Endothelial cell of umbilical vein (primary cell): ENCODE measurements at places on chromosomes 7 and 10. TPM values are rescaled to one million over a fixed set of nuclear protein-coding genes. Genes with fewer than 3 reads are reported as not detected.
A peak's percentile ranks its signal among the peaks of the same experiment; 100 is the strongest.

The PSD gene
- total RNA-seq: 0.18 and 0.40 TPM in 2 replicates

The KCNIP2 gene
- total RNA-seq: 2.2 and 3.0 TPM in 2 replicates

The SPDYE11 gene
- not detected in 2 replicates for total RNA-seq

The SVOPL gene
- not detected in 2 replicates for total RNA-seq

The RFC2 gene
- 40.0 and 44.3 TPM in 2 replicates for total RNA-seq

The MKI67 gene
- total RNA-seq: 101 and 125 TPM in 2 replicates

The SLC18A2 gene
- total RNA-seq: not detected in 2 replicates

The DOCK1 gene
- 78.7 and 83.1 TPM in 2 replicates for total RNA-seq

The TMEM176A gene
- not detected in 2 replicates for total RNA-seq

DNA sequence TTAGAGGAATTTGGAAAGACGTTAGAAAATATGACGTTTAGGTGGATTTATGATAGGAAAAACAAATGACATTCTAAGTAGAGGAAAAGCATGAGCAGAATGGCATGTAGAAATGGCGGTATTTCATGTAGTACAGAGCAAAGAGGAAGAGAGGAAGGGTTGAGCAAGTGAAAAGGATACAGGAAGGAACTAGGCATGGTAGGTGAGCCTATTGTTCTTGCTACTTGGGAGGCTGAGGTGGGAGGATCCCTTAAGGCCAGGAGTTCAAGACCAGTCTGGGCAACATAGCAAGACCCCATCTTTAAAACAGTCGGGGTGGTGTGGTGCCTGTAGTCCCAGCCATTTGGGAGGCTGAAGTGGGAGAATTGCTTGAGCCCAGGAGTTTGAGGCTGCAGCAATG lies 1.2 kb downstream of the GTPBP10 start:
- DNase-seq: no peak

DNA sequence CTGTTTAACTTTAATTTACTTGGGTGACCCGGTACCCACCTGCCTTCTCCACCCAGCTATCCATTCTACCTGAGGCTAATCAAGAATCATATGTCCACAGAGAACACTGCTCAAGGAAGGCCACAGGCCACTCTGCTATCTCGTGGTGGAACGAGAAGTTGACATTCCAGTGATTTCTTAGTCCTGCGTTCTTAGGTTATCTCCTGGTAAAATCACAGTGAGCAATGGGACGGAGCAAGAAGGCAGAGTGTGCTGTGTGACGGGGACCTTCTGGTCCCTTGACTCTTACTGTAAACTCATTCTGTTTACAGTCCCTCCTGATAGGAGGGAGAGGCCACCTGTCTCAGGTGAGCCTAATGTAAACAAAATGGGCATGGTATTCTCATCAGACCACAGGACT lies 256.6 kb downstream of the TNS3 start:
- DNase-seq: no peak

DNA sequence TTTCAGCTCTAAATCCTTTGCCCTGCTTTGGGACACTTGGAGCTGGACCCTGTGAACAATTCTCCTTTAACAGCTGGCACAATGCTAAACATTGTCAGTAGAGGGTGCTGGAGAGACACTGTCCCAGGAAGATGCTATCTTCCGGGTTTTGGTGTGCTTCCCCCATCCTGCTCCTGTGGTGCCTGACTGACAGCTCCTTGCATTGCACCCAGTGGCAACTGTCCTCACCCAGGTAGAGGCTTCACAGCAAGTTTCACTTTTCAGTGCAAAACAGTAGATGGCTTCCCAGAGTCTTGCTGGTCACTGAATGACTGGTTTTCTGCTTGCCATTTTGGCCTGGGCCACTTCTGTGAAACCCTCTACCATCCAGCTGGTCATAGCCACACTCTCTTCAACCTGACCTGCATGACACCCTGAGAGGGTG lies 77.3 kb downstream of the CDC14C start:
- DNase-seq: no peak

DNA sequence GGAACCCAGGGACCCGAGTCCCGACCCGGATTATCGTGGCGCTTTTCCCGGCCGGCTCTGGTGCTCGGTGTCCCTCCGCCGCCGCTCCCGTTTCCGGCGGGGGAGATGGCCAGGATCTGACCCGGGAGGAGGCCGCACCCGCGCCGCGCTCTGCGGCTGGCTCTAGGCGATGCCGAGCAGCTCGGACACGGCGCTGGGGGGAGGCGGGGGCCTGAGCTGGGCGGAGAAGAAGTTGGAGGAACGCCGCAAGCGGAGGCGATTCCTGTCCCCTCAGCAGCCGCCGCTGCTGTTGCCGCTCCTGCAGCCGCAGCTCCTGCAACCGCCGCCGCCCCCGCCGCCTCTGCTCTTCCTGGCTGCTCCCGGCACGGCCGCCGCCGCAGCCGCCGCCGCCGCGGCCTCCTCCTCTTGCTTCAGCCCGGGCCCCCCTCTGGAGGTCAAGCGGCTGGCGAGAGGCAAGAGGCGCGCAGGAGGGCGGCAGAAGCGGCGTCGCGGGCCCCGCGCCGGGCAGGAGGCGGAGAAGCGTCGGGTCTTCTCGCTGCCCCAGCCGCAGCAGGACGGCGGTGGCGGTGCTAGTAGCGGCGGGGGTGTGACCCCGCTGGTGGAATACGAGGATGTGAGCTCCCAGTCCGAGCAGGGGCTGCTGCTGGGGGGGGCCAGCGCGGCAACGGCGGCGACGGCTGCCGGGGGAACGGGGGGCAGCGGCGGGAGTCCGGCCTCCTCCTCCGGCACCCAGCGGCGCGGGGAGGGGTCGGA lies 593 bp downstream of the CDK13 start:
- peak; percentile 46 for DNase-seq

DNA sequence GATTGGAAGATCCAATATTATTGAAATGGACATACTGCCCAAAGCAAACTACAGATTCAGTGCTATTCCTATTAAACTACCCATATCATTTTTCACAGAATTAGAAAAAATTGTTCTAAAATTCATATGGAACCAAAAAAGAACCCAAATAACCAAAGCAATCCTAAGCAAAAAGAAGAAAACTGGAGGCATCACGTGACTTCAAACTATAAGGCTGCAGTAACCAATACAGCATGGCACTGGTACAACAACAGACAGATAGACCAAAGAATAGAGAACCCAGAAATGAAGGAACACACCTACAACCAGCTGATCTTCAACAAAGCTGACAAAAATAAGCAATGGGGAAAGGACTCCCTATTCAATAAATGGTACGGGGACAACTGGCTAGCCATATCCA lies 765.4 kb downstream of the SORCS3 start:
- DNase-seq: no peak

GRCh38 chr7:42878303-42878702 lies 33.6 kb downstream of the C7orf25 start:
- no peak for DNase-seq

DNA sequence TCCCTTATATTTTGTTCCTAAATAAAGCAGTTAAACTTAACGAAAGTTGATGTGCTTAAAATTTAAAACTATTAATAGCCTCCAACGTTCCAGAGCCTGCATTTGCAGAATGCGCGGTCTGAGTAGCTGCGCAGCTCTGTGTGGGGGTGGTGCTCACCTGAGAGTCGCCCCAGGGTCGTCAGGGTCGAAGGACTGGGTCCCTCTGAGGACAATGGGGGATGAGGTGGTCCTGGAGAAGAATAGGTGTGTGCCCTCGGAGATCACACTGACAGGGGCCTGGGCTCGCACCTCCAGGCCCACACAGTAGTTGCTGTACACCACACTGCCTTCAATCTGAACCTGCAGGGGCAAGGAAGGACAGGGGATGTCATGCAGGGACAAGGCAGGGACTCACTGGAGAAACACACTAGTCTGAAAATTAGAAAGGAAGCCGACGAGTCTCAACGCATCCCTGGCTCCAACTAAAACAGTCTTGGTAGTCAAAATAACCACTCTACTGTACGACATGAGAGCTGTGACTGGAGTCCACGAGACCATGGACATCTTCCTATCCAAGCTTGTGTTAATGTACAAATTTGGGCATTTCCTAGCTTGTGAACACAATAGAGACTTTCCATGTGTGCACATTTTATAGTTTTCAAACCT lies 54.4 kb downstream of the PKD1L1 start:
- no peak for DNase-seq

DNA sequence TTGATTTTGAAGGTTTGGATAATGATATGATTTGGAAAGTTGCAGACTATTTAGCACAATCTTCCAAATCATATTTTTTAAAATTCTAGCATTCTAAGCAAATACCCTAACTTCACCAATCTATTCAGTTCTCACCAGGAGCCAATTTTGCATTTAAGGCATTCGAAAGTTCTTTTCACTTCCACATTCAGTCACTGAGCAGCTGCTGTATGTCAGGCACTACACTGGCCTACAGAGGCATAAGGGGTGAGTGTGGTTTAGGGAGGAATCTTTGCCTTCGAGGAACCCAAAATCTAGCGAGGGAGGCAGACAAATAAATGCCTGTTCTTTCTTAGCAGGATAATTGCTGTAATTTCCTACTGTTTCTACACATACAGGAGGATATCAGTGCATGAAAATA lies 10.7 kb upstream of the UCN3 start:
- DNase-seq: no peak

DNA sequence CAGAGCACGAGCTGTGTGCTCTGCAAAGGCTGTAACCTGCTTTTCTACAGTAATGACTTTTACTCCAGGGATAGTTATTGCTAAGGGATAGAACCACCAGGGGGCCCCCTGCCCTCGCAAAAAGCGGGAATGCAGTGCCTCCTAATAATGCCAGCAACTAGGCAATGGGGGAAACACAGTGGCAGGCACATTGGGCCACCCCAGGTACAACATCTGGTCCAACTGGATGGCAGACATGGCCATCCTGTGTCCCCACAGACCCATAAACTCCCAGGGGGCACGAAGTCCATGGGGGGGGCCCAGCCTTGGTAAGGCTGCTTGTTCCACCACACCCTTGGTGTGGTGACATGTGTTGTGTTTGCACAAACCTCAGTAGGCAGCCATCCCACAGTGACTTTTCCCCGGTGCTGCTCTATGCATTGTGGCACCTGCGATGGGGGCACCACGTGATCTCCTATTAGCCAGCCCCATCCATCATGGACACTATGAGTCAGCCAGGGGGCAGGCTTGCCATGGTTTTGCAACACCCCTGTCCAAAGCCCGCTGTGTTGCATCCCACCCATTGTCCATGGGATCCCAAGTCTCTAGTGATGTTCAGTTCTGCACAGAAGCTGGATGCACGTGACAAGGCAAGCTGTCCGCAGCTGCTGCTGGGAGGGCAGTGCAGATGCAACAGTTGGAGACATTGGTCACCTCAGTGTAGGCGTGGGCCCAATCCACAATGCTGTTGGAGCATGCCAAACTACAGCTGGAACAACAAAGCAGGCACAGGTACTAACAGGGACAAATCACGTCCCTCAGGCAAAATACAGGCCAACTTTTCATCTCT lies 84.0 kb downstream of the ANLN start:
- peak; percentile 40 for DNase-seq

- DNase-seq: no peak
Measured at GRCh38 chr7:12069757-12070156, 141.3 kb upstream of the TMEM106B start.

DNA sequence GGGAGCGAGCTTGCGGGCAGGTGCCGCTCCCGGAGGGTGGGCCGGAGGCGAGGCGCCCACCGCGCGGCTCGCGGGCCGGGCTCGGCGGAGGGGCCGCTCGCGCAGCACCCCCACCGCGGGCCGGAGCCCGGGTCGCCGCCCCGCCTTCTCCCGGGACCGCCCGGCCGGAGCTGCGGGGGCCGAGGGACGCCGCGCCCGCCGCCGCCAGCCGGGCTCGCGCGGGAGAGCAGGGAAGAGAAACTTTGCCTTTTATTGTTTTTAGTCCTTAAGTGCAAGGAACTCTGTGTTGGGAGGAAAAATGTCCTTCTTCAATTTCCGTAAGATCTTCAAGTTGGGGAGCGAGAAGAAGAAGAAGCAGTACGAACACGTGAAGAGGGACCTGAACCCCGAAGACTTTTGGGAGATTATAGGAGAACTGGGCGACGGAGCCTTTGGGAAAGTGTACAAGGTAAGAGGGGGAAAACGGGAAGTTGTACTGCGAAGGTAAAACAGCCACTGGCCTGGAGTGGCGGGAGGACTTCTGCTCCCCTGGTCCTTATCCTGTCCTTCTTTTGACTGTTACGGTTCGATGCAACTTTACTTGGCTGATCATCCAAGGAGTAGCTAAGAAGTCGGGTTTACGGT lies 620 bp downstream of the SLK start:
- peak; percentile 65 for DNase-seq

DNA sequence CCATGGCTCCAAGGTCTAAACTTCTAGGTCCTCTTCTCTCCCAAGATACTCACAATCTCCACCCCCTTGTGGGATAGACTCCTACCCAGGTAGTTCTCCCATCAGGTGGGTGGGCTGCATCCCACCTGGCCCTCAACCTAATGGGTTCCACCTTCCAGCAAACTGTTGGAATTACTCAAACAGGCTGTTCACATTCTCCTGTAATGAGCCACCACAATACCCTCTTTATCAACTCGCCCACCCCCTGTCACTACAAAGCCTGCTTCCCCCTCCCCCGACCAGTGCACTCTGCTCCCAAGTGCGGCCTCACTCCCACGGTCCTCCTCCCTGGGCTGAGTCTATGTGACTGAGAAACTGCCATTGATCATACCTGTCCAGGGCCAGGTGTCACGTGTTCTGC lies 10.4 kb upstream of the HTR5A start:
- no peak for DNase-seq

- no peak for DNase-seq
Measured at GRCh38 chr7:47932466-47933037, 15.7 kb downstream of the PKD1L1 start.

DNA sequence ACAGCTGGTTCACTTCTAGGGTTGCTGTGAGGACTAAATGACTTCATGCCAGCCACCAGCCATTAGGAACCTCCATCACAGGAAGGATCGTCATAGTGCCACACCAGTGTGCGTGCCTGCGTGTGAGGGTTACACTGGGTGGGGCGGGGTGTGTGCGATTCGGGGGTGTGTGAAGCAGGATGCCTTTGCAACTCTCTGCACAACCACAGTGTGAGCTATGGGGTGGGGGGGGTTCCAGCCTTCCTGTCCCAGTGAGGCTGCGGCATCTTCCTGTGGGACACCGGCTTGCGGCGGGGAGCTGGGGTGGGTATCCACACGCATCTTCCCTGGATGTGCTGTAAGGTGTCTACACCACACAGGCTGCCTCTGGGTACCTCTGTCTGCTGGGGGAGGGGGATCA lies 6.9 kb upstream of the ELFN1 start:
- DNase-seq: no peak

DNA sequence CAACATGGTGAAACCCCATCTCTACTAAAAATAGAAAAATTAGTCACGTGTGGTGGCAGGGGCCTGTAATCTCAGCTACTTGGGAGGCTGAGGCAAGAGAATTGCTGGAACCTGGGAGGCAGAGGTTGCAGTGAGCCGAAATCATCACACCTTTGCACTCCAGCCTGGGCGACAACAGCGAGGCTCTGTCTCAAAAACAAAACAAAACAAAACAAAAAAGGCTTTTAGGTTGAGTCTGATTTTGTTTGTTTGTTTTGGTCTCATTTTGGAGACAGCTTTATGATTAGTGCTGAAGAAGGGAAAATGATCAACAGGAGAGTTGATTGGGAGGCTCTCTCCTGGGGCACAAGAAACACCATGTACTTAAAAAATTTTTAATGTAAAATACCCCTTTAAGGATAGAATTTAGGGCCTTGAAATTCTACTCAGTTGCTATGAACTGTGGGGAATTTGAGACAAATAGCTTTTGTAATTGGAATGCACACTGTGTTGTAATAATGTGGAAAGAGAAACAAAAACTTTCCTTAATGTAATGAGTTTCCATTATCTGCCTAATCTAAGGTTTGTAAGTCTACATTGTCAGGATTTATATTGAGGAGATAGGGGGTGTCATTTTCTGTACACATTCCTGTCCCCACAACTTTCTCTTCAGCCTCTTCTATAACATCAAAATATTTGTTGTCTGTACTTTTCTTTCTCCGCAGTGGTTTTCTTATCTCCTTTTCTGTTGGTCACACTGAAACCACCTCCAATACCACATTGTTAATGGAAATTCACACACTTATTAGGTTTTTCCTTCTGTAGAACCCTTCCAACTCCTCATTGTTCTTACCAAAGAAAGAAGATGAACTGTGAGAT lies 41.3 kb downstream of the ARID5B start:
- peak; percentile 61 for DNase-seq
